ENCODE measurements at places on chromosomes 16 and 17.
A peak's percentile ranks its signal among the peaks of the same experiment; 100 is the strongest.

DNA sequence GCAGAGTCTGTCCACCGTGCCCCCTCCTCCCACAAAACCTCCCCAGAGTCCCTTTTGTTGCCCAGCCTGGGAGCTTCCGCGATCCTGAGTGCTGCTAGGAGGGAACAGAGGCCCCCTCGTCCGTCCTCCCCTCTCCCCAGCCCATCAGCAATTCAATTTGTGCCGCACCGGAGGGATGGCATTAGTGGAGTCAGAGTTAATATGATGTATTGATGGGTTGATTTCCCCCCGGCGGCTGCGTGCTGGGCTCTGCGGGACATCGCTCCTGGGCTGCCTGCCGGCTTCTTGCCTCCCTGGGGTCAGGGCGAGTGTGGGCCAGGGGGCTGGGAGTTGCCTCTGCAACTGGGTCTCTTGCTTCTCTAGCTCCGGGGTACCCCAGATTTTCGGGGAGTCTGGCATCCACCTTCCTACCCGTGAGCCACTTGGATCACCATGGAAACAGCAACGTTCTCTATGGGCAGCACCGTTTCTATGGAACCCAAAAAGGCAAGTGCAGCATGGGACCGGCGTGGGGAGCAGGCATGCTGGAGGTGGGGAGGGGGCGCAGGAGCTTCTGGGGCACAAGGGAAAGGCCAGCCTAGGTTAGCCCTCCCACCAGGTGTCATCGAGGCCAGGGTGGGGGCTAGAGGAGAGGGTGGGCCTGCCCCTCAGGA, 42.9 kb downstream of the BAHCC1 start:
- DNase-seq: no peak

GRCh38 chr17:79793924-79794304, 3.0 kb downstream of the CBX8 start:
- DNase-seq: no peak

- DNase-seq: peak; percentile 31
Observed at GRCh38 chr16:55370762-55371482, 46.9 kb downstream of the IRX6 start.

GRCh38 chr16:72894293-72895151, 153.4 kb downstream of the ZFHX3 start:
- no peak for DNase-seq
